ENCODE measurements at places on chromosomes 6 and 20.

DNA sequence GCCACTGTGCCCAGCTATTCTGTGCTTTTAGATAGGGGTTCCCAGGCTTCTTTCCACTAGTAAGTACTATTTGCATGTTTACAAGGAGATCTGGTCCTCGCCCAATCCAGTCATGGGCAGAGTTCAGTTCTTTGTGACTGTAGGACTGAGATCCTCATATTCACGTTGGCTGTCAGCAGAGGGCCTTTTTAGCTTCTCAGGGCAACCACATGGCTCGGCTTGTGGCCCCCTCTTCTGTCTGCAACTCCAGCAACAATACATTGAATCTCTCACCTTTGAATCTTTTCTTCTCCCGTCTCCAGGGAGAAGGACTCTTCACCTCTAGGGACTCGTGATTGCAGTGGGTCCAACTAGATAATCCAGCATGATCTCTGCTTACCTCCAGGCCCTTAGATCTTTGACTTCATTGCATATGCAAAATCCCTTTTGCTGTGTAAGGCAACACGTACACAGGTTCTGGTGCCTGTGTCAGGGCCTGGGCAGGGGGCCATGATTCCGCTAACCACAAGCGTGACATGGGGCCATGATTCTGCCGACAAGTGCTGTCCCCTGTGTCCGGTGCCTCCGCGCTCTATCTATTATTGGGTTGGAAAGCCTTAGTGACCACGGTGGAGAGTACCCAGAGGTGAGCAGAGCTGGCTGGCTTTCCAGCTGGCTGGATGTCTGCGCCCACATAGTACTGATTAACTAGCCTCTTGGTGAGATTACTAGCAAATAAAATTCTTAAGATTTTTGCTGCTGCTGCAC lies 5.1 kb downstream of the CCR6 start:
- DNase-seq: no peak

DNA sequence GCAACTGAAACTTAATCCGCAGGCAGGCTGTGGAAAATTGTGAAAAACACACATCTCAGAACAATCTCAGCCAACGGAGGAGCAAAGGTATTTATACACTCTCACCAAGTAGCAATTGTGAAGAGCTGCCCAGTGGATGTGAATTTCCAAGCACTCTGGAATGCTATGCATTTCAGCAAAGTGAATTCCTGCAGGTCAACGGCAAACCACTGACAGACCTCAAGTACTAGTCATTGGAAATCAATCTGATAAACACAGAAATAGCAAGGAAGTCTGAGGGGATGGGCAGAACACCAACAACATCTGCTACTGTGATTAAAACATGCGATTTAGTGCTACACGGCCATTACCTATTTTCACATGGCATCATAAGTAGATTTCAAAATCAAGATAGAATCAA lies 429.1 kb downstream of the HTR1B start:
- no peak for DNase-seq

GRCh38 chr6:148064406-148065134 lies 278.1 kb upstream of the SASH1 start:
- no peak for DNase-seq

GRCh38 chr6:78489874-78490273 lies 377.5 kb upstream of the IRAK1BP1 start:
- no peak for DNase-seq

DNA sequence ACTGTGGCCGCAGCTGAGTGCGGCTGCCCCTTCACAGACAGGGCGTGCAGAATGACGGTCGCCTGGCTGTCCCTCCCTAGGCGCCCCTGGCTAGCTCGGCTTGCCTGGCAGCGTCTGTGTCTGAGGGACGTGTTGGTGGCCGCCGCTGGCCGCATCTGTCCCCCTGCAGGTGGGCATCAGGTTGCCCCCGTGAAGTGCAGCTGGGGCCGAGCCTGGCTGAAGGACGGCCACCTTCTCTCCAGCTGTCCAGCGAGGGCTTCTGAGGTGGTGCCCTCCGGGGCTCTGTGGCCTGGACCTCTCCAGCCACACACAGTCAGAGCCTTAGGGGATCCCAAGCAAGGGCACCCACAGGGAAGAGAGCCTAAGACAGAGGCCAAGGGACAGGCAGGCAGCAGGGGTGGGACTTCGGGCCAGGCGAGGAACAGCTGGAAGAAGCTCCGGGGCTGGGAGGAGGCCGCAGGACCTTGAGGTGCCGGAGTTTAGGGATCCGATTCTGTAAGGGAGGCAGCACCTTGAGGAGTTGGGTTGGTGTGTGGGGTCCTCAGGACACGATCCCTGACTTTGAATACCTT lies 89.0 kb upstream of the EPB41L1 start:
- no peak for DNase-seq

GRCh38 chr6:34489207-34489805 lies 23.4 kb downstream of the PACSIN1 start:
- DNase-seq: no peak

GRCh38 chr20:46076806-46077205 lies 13.0 kb downstream of the NCOA5 start:
- no peak for DNase-seq

DNA sequence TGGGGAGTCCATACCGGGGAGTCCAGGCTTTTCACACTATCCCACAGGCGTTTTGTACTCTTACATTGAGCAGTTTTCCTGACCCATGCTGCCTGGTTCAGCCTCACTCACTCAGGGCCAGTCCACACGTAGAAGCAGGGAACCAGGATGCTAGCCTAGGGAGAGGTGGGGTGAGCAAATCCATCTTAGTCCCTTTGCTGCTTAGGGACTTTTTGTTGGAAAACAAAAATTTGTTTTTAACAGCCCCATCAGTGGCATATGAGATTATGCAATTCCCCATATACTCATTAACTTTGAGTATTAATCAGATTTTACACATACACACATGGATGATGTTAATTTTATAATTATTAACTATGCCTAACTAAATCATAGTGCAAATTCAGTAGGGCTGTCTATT lies 84.2 kb downstream of the EZR start:
- no peak for DNase-seq

- no peak for DNase-seq
Measured at GRCh38 chr20:4113615-4114603, 98.6 kb upstream of the RNF24 start.

- DNase-seq: no peak
Measured at GRCh38 chr6:131995917-131996316, 44.7 kb upstream of the CCN2 start.

DNA sequence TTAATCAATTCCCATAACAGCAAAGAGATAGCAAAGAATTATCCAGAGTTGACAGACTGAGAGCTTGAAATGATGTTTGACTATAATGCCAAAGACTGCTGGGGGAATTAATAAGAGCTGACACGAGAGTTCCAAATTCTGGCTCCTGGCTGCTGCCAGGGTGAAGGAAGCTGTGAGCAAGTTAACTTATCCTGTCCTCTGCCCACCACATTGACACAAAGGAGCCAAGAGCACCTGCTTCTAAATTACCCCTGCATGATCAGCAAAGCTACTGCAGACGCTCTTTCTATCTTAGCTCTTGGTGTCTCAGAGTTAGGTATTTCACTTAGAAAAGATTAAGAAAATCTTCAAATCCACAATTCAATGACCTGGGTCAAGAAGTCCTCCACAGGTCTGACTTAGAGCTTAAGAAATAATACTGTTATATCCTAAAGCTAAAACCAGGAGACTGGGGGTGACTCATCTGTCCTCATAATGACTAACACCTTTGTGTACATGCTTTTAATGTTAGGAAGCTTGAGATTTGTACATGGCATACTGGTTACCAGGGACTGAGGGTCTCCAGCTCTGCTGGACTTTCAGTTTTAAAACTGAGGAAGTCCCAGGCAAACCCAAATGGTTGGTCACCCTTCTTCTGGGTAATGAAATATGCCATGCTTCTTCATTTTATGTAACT lies 13.2 kb upstream of the FRK start:
- no peak for DNase-seq

GRCh38 chr6:107538856-107539387 lies 49.0 kb downstream of the SOBP start:
- no peak for DNase-seq

- DNase-seq: no peak
Measured at GRCh38 chr6:119671105-119671504, 321.5 kb upstream of the MAN1A1 start.

GRCh38 chr6:35688605-35689322 lies at the start of gene FKBP5:
FKBP5 (minus strand) TSS chr6:35688915; CDS start chr6:35642824, 46,091 bp downstream.
- peak; percentile 95 for DNase-seq

DNA sequence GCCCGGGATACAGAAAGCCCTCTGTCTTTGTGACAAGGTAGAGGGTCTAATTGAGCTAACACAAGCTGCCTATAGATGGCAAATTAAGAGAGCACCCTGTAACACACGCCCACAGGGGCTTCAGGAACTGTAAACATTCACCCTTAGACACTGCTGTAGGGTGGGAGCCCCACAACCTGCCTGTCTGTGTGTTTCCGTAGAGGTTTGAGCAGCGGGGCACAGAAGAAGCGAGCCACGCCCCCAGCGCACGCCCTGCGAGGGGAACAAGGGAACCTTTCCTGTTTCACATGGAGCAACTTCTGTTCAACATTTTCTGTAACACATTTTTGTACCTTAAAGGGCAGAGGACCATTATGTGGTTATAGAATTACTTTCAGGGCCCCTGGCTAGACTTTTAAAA lies 231.7 kb upstream of the EXOC2 start:
- DNase-seq: no peak

- no peak for DNase-seq
Measured at GRCh38 chr20:29744071-29744470, 1513.4 kb upstream of the DEFB115 start.

- no peak for DNase-seq
Measured at GRCh38 chr6:143578054-143578453, 66.5 kb upstream of the FUCA2 start.

- no peak for DNase-seq
Measured at GRCh38 chr6:36491378-36491965, 48.7 kb downstream of the KCTD20 start.

DNA sequence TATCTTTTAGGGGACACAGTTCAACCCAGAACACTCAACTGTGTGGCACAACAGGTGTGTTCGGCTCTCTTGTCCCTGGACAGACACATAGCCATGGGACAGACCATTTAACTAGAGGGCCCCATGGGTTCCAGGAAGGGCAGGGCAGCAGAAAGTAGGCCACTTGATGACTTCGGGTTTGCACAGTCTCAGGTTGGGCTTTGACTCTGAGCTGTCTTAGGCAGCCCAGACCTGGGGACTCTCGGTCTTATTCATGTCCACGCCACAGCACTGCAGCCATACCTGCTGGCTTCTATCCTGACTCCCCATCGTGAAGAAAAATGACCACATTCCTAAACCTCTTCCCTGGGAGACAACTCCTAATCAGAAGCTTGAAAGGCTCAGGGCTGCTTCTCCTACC lies 146.1 kb upstream of the AKAP12 start:
- no peak for DNase-seq

DNA sequence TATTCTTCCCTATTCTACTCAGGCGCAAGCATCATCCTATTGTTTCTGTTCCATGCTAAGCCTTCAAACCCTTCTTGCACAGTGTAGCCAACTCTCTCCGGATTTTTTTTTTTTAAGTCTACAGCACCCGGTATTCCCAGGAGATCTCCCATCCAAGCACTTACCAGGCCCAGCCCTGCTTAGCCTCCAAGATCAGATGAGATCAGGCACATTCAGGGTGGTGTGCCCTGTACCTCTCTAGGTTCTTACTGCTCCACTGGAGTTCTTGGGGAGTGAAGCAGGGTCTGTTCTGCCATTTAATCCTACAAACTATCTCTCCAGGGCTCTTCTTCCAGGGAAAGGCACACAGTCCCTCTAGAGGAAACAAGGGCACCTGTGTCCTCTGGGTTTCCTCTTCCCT lies 14.9 kb upstream of the NUP153 start:
- DNase-seq: no peak

- DNase-seq: no peak
Measured at GRCh38 chr20:23966298-23966697, 22.3 kb downstream of the GGTLC1 start.

DNA sequence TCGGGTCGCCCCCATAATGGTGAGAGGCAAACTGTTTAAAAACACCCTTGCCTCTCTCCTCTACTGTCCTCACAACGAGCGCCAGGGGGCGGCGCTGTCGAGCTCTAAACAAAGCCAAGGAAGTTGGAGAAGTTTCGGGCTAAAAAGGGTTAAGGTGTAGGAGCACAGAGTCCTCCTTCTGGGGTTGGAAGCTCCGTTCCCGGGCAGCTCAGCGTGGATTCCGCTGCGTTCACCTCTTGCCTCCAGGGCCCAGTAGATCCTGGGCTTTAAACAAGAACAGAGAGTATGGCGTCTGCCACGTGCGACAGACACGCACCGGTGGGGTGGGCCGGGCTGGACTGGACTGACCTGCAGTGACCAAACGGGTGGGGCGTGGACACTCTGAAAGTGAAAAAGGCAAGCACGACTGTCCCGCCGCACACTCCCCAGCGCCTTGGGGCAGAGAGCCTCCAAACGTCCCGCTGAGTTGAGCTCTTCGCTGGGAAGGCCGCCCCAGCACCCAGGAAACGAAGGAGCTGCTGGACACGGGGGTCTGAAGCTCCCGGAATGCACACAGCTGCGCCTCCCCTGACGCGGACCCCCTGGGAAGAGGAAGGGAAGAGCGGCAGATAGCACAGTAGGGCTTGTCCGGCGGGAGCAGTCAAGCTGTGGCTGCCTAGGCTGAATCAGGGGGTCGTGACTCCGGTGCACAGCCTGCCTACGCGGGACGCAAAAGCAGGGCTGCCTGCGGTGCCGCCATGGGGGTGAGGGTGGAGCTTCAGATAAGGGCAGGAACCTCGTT lies 1.6 kb upstream of the THBD start:
- peak; percentile 90 for DNase-seq

DNA sequence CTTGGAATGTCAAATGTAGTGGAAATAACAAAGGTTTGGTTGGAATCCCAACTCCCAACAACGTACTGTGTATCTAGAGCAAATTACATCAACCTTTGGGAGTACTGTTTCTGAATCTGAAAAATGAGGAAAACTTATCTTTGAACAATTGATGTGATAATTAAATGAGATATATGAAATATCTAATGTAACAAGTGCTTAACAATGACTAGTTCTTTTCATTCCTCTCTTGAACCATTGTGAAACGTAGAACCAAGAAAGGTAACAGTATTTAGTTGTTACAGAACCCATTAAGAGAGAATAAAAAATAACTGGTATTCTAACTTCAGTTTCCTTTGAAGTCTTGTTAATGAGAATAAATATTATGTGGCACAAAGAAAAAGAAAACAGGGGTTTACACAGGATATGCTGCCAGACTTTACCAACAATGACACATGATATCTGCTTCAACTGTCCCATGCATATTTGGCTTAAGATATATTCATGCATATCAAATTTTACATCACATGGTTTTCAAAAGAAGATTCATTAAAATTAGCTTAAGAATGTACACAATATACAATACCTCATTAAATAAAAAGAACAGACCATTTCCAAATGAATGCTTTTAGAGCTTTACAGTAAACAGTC lies 111.8 kb downstream of the ATG5 start:
- DNase-seq: no peak

- DNase-seq: no peak
Measured at GRCh38 chr6:156821707-156822106, 44.5 kb downstream of the ARID1B start.

Measured in ecto neural progenitor cell (in vitro differentiated cells).